ENCODE measurements at places on chromosomes 1 and 21. TPM values are rescaled to one million over a fixed set of nuclear protein-coding genes. Genes with fewer than 3 reads are reported as not detected.

- DNase-seq = no peak
Measured at GRCh38 chr1:7565099-7565750, 205.9 kb upstream of the VAMP3 start.

Gene TBX15
- total RNA-seq = 47.7 TPM

DNA sequence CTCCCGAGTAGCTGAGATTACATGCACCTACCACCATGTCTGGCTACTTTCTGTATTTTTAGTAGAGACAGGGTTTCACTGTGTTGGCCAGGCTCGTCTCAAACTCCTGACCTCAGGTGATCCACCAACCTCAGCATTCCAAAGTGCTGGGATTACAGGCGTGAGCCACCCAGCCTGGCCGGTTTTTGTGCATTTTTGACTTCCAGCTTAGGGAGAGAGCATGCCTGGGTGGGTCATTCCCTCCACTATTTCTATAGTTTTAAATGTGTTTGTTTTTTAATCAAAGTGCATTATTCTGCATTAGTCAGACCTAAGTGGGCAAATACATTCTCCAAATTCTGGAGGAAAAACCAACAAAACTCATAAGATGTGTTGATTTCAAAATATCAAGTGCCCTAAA is 207.4 kb upstream of the NRIP1 start:
- no peak for DNase-seq

DNA sequence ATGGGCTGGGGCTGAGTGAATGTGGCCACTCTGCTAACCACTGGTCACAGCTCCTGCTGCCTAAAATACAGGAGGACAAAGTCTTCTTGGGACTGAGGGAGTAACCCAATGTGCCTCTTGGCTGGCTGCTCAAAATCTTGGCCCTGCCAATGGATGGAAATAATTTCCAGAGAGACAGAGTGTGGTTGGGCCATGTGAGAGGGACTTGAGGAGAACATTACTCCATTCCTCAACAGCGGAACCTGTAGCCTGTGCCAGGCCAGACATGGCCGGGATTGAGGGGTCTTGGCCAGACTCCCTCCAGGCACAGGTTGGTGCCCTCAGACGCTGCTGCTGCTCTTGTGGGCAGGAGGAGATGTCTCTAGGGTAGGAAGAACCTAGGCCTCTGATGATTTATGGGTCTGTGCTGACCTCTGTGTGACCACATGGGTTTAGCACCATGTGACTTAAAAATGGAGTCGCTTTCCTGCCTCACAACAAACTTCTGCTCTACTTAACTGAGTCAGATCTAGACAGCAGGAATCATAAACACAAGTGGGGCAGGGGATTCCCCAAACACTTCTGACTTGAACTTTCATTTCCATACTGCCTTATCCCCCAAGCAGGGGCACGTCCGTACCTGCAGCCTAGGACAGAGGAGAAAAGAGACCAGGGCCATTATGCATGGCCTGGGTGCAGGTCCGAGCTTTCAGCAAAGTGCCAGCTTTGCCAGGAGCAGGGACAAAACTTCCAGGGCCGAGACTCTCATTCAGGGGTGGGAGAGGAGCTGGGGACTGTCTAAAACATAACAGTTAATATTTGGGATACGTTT is 79.2 kb downstream of the CD34 start:
- no peak for DNase-seq

Gene IGSF3
- 2.8 TPM for total RNA-seq

DNA sequence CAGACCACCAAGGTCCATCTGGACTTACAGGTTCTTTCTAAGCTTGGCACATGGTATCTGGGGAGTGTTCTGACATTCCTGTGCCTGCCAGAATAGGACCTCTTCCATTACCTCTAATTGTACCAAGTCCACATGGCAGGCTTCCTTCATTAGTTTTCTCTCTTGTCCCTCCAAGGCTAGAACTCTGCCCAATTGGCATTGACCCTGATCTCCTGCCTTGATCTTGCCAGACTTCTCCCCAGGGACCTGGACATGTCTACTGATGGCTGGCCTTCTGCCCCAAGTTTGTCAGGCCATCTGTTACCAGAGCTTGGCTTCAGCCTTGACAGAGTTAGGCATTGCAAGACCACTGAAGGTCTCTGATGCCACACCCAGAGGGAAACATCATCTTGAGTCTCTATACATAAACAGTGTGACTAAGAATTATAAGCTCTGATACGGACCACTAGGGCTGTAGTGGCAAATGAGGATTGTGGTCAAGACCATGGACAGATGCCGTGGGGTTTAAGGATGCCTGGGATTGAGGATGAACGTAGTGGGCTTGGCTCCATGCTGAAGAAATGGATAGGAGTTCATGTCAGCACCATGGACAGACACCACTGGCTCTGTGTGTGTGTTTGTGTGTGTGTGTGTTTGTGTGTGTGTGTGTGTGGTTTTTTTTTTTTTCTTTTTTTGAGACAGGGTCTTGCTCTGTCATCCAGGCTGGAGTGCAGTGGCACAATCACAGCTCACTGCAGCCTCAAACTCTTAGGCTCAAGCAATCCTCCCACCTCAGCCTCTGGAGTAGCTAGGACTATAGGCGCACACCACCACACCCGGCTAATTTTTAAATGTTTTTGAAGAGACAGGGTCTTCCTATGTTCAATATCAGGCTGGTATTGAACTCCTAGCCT is 19.5 kb upstream of the PSMB2 start:
- no peak for DNase-seq

Gene TPTE
- not detected for total RNA-seq

Gene LCE6A
- total RNA-seq = not detected

- no peak for DNase-seq
Measured at GRCh38 chr1:110480356-110481096, 29.6 kb downstream of the PROK1 start.

Gene ERG
- total RNA-seq = 19.2 TPM

- no peak for DNase-seq
Measured at GRCh38 chr1:184272175-184272866, 114.5 kb upstream of the C1orf21 start.

GRCh38 chr1:40438391-40439015 is 11.8 kb upstream of the ZFP69B start:
- DNase-seq = peak; percentile 27

GRCh38 chr1:119435052-119435451 is 20.1 kb downstream of the HSD3B2 start:
- no peak for DNase-seq

DNA sequence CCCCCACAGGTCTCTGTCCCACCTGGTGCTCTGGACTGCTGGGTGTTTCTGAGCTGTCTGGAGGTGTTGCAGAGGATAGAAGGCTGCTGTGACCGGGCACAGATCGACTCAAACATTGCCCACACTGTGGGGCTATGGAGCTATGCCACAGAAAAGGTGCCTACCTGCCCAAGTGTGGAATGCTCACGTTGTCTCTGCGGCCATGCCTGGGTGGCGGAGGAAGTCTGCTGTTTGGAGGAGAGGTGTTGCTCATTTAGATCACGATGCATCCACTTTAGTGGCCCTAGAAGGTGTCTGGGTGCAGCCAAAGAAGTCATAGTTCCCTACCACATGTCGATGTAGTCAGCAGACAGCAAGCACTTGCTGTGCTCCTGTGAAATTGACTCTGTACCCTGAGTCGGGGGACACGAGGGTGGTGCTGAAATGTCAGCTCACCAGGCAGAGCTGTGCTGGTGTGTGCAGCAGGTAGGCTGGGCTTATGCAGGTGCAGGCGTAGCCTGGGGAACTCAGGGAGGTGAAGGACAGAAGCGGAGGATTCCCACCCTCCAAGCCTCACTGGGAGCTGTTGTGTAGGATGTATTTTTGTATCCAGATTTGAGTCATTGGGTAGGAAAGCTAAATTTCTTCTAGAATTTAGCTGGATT is 32.8 kb upstream of the PWP2 start:
- DNase-seq = no peak

GRCh38 chr21:39263372-39263771 is 50.1 kb downstream of the BRWD1 start:
- DNase-seq = no peak

GRCh38 chr1:111988743-111989453 is 570 bp downstream of the KCND3 start:
- no peak for DNase-seq

Gene ARHGEF10L
- 38.5 TPM for total RNA-seq

Measured in tibial nerve (tissue), 4 donors.